Keratinocyte (primary cell): ENCODE measurements at places on chromosomes 7 and 10.

GRCh38 chr10:86349940-86350630, 16.5 kb downstream of the GRID1 start:
- no peak for DNase-seq

DNA sequence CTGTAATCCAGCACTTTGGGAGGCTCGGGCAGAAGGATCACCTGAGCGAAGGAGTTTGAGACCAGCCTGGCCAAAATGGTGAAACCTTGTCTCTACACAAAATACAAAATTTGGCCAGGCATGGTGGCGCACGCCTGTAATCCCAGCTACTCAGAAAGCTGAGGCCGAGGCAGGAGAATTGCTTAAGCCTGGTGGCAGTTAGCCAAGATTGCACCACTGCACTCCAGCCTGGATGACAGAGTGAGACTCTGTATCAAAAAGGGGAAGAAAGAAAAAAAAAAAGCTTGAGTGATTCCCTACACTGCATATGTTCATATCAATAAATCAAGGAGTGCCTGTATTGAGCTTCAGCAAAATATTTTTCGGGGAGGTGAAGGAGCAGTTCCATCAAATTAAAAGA, 45.8 kb upstream of the SRRM3 start:
- no peak for DNase-seq

- no peak for DNase-seq
Measured at GRCh38 chr7:73833251-73833919, 2.6 kb downstream of the CLDN4 start.

DNA sequence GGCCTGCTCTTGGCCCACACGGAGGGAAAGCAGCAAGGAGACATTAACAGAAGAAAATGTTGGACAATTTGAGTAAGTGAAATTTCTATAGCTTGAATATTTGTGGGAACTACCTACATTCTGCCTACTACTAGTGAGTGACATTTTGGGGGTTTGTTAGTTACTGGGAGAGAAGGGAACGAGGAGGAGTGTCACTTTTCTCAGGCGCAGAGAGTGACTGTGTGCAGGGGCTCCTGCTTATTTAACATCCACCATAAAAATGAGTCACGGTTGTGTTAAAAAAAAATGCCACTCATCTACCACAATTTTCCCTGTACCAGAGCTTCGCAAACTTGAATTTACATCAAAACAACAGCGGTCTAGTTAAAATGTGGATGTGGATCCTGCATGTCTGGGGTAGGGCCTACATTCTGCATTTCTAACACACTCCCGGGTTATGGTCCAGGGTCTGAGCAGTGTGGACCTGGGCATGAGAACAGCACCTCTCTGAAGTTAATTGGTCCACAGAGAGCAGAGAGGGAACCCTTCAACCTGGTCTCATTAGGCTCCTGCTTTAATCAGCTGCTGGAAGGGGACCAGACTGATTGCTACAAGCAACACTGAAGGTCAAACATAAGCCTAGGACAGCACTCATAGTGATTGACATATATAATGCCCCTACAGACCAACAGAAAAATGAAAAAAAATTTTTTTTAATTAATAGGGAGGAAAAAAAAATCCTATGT, 41.4 kb downstream of the ICA1 start:
- DNase-seq = no peak

GRCh38 chr7:21944616-21945453, 864 bp downstream of the CDCA7L start:
- no peak for DNase-seq

DNA sequence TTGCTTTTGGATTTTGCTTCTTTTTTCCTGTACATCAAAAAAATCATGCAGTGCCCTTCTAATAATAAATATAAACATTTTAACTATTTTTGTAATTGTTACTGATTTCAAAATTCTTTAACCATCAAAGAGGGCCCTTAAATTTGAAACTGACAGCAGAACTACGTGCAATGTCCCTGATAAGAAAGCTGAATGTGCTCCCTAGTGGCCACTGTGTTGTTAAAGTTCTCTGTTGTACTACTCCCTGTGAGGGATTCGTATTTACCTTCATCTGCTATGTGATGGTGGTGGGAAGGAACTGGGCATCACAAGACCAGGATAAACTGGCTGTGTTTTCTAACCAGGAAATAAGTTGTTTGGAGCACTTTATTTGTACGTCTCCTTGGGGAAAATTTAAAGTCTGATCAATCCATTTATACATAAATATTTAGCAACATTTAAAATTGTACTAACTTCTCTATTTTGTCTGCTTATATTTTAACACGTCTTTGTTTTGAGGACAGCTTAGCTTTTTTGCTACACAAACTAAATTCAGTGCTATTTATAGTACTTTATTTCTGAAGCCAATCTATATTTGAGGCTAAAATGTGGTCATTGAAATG, 322.4 kb downstream of the HGF start:
- DNase-seq = peak; percentile 9

DNA sequence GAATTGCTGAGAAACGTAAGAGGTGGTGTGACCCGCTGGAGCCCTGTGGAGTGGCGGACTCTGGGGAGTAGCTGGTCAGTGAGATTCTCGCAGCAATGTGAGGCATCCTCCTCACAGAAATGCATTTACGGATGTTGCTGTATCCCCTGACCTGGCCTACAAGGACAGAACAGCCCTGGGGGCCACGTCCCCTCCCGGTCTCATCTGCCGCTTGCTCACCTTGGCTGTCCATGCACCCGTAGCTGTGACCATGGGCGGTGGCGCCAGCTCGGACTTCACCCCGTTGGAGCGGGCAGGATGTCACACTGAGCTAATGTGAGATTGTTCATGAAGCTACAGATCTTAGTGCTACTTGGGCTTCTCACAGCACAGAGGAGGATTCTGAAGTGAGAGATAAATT, 193.8 kb downstream of the EBF3 start:
- no peak for DNase-seq

DNA sequence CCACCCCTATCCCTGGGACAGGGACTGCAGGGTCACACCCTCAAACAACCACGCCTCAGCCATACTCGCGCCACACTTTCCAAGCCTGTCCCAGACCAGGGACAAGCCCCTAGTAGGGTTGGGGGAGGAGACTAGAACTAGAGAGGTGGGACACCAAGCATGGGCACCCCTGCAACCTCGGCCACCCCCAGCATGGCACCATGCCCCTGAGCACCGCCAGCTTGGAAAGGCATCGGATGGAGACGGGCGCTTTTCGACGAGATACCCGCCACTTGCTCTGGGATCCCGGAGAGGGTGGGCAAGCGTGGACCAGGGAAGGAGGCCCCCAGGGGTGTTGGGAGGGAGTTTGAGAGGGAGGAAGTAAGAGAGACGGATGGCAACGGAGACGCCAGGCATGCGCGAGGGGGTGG, 13.1 kb upstream of the KMT2E start:
- DNase-seq = no peak

DNA sequence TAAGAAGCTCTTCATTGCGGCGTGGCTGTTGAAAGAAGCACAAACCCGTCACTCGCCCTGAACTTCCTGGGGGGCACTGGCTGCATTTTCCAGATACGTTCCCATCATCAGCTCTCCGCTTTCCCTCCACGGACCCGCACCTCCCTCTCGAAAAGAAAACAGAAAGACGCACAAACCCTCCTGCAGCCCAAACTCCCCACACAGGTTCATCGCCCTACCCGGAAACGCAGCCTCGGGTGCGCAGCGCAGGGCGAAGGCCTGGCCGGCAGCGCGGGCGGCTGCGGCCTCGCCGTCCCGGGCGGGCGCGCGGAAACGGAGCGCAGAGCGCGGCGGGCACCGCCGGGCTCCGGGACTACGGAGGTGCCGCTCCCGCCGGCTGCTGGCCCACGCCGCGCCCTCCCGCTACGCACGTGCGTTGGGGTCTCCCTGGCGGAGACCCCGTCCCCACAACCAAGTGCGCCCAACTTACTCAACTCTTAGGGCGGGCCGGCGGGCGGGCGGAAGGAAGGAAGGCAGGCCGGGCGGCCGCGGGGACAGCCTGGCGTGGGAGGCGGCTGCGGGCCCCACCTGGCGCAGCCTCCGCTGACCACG, 822 bp downstream of the ZNF800 start:
- no peak for DNase-seq

- DNase-seq = no peak
Measured at GRCh38 chr10:46094931-46095750, 49.1 kb upstream of the MSMB start.

DNA sequence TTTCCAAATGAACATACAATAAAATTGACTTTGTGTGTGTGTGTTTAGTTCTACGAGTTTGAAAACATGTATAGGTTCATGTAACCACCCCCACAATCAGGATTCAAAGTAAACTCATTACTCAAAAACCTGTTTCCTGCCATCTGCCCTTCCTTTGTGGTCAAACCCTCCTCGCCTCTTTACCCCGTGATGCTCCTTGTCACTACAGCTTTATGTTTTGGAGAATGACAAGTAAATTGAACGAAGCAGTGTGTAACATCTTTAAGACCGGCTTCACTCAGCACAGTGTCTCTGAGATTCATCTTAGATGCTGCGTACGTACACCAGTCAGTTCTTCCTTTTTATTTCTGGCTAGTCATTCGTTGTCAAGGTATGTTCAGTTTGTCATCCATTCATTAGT, 54.6 kb upstream of the MKI67 start:
- DNase-seq = no peak

- no peak for DNase-seq
Measured at GRCh38 chr7:142711746-142712616, 37.3 kb upstream of the PRSS1 start.

DNA sequence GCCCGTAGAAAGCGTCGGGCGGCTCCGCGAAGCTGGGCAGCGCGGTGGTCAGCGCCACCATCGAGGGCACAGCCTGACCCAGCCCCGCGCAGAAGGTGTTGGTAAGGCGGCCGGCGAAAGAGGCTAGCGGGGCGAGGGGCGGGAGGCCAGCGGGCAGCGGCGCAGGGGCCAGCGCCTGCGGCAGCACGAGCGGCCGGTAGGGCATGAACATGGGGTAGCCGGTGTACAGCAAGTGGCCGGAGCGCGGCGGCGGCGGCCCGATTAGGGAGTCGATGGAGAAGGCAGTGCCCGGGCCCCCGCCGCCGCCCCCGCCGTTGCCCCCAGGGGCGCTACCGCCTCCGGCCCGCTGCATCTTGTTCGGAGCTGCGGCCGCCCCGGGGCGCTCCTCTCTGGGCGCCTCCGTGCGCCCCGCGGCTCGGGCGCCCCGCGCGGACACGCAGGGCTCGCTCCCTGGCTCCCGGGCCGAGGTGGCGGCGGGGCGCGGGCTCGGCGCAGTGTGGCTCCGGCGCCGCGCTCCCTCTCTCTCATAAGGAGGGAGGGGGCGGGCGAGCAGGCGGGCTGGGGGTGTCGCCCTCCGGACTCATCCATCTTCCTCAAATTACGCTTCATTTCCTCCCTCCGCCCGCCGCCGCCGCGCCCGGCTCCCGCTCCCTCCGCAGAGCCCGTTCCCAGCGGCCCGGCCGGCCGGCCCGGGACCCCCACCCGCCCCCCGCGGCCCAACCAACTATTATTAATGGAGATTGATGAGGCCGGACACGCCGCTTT, at the start of gene GBX1:
GBX1 (minus strand) TSS at position 498 of the 765 bp plus-strand sequence; CDS start at position 352, 146 bp downstream.
- no peak for DNase-seq

DNA sequence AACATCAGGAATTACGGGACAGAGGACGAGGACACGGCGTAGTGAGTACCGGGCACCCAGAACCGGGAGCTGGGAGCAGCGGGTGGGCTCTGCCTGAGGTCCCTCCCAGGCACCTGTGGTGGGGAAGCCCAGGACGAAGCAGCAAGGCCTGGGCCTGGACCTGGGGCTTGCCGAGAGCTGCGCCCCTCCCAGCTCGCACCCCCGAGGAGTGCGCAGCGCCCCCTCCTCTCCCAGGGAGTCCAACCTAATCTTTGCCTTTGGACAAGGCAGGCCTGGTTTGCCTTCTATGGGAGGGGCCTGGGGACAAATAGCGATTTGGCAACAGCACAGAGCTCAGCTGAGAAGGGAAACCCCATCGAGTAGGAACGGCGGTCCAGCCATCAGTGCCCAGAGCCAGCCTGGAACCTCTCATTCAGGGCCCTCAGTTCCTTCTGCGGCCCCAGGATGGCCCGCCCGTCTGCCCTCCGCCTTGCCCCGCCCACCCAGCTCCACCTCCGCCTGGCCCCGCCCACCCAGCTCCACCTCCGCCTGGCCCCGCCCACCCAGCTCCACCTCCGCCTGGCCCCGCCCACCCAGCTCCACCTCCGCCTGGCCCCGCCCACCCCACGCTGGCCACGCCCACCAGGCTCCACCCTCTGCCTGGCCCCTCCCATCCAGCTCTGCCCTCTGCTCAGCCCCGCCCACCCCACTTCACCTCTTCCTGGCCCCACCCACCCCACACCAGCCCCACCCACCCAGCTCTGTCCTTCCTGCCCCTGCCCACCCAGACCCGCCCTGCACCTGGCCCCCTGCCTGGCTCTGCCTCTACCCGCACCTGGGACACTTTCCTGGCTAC, 32.5 kb upstream of the KNDC1 start:
- no peak for DNase-seq

DNA sequence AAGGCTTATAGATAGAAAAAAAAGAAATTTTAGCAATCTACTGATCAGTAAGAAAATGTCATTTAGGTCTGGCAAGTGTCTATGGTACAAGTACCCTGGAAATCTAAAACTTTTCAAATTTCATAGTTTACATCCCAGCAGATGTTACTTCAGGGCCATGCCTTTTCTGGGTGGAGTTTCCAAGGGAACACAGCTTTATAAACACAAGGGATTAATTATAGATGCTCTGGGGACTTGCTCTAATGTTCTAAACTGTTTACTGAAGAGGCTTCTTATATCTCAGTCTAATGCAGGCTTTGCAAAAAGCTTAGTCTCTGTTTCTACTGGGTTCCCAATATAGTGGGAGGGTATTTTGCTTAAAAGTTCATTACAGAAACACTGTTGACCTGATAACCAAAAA, 3.1 kb downstream of the CD36 start:
- no peak for DNase-seq

DNA sequence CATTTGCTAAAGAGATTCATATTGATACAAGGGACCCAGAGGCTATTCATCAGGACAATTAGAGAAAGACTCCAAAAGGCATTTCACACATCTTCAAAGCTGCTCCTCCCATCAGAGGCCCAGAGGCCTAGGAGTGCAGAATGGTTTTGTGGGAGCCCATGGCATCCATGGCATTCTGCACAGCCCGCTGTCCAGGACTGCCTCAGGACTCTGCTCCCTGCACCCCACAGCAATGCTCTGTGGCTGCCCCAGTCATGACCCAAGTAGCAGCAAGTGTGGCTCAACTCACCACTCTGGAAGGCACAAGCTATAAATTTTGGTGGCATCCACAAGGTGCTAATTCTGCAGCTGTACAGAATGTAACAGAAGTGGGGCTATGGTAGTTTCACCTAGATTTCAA, 38.5 kb downstream of the ZNF438 start:
- DNase-seq = no peak
